ENCODE measurements at places on chromosomes 2 and 18.

DNA sequence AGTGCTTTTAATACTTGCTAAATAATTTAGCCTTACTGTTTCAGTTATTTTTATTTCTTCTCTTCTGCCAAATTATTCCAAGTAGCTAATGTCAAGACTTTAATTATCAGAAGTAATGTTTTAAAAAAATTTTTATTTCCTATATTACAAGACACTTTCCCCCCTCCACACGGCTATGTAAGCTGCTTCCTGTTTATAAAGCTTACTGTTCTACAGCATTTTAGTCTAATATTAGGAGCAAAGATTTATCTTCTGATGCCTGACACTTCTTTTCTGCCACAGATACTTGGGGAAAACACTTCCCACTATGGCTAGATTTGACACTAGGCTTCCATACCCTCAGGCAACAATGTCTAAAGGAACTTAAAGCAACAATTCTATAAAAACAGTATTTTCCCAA is 62.3 kb downstream of the ROCK1 start:
- no peak for DNase-seq

- DNase-seq: no peak
Measured at GRCh38 chr2:172671501-172671900, 64.1 kb upstream of the RAPGEF4 start.

DNA sequence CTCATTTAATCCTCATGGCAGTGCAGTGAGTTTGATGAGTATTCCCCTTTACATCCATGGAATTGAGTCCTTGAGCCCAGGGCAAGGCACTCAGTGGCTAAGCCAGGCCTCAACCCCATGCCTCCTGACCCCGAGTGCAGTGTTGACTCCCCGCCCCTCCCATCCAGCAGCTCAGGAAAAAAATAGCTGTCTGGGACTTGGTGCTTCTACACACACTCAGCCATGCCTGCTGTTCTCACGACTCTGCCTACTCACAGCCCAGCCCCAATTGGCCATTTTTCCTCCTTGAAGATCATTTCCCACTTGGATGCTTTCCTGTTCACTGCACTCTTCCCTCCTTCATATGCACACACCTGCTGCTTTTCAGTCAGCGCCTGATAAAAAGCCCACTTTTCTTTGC is 8.8 kb downstream of the FOSL2 start:
- DNase-seq: no peak

DNA sequence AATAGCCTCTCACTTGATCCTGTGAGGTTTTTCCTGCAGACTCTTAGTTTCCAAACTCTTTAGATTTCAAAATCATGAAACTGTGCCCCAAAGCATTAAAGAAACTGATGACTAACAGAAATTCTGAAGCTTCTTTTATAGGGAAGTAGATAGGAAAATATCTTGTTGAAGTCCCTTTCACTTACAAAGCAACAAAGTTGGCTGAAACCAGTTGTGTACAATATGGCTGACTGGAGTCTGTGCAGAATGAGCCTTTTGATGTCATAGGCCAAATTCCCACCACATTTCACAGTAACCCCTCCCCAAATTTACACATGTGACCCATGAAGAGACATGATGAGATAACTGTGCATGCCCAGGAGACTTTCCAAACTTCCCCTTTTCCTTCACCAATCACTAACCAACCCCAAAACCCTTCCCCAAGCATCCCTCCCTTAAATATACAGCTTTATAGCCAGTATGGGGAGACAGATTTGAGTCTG is 61.7 kb upstream of the NCK2 start:
- no peak for DNase-seq

- DNase-seq: no peak
Measured at GRCh38 chr2:10355471-10356438, 53.1 kb downstream of the HPCAL1 start.

GRCh38 chr2:18578033-18578432 is 11.3 kb downstream of the NT5C1B start:
- no peak for DNase-seq

GRCh38 chr18:46657115-46657955 is at the start of gene LOXHD1:
Gene LOXHD1 (minus strand): TSS chr18:46657220. CDS start chr18:46657033, 187 bp downstream.
- DNase-seq: peak; percentile 17

- DNase-seq: no peak
Measured at GRCh38 chr18:61676773-61677434, 215.9 kb downstream of the RNF152 start.

GRCh38 chr2:231665245-231666170 is 42.8 kb upstream of the PTMA start:
- no peak for DNase-seq

- DNase-seq: no peak
Measured at GRCh38 chr18:67310826-67311225, 205.7 kb downstream of the DSEL start.
